ENCODE measurements at places on chromosomes 11 and 22.

GRCh38 chr11:21142007-21142406, 472.6 kb downstream of the NELL1 start:
- H3K4me1 ChIP-seq: no peaks in the 10 kb centered on the region
- H3K36me3 ChIP-seq: no peaks in the 10 kb centered on the region
- H3K27ac ChIP-seq: no peak overlapping the region
- H3K4me3 ChIP-seq: no peak overlapping the region
- DNase-seq: no peak

DNA sequence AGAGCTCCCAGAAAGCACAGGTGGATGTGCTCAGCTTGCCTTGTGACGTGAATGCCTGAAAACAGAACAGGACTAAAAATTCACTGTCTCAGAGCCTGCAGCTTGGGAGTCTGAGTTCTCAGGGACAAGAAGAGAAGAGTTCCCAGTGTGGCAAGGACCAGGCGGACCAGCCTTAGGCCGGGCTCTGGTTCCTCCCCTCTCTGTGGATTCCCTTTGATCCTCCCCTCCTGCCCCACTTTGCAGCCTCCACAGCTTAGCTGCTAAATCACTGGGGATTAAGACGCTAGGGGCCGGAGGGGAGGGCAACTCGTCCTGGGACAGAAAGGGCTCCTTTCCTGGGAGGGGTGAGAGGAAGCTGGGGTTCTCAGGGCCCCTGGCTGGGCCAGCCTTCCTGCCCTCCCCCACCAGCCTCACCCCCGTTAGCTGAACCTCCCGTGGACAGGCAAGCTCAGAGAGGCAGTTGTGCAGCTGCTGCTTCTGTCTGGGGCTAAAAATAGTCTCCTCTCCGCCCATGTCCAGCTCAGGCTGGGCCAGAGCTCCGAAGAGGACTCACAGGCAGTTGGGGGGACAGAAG, 29.9 kb upstream of the JAM3 start:
- no peak overlapping the region for H3K4me3 ChIP-seq
- H3K27me3 ChIP-seq: no peaks in the 10 kb centered on the region
- peaks cover 25% of the 10 kb centered on the region for H3K4me1 ChIP-seq
- DNase-seq: no peak
- no peaks in the 10 kb centered on the region for H3K36me3 ChIP-seq

GRCh38 chr11:72432347-72433287, 1.7 kb downstream of the CLPB start:
- peaks cover 5% of the 10 kb centered on the region for H3K36me3 ChIP-seq
- no peaks in the 10 kb centered on the region for H3K27me3 ChIP-seq
- H3K4me1 ChIP-seq: peaks cover 16% of the 10 kb centered on the region
- H3K4me3 ChIP-seq: no peak overlapping the region
- no peak for DNase-seq
- no peak overlapping the region for H3K27ac ChIP-seq

GRCh38 chr11:60056349-60056969, at the start of gene MS4A3:
MS4A3 (plus strand) TSS chr11:60056665; CDS start chr11:60061161, 4,496 bp downstream.
- no peak for DNase-seq
- H3K4me1 ChIP-seq: no peaks in the 10 kb centered on the region
- no peaks in the 10 kb centered on the region for H3K27me3 ChIP-seq
- no peak within 1 kb of the TSS for H3K4me3 ChIP-seq

GRCh38 chr22:32310777-32311176, 46.9 kb upstream of the RFPL3 start:
- no peak overlapping the region for H3K27ac ChIP-seq
- no peaks in the 10 kb centered on the region for H3K27me3 ChIP-seq
- H3K4me3 ChIP-seq: no peak overlapping the region
- H3K4me1 ChIP-seq: peaks cover 10% of the 10 kb centered on the region
- no peaks in the 10 kb centered on the region for H3K36me3 ChIP-seq
- DNase-seq: no peak

GRCh38 chr11:131686836-131687235, 316.4 kb downstream of the NTM start:
- no peaks in the 10 kb centered on the region for H3K4me1 ChIP-seq
- H3K36me3 ChIP-seq: no peaks in the 10 kb centered on the region
- H3K4me3 ChIP-seq: no peak overlapping the region
- H3K27me3 ChIP-seq: no peaks in the 10 kb centered on the region

DNA sequence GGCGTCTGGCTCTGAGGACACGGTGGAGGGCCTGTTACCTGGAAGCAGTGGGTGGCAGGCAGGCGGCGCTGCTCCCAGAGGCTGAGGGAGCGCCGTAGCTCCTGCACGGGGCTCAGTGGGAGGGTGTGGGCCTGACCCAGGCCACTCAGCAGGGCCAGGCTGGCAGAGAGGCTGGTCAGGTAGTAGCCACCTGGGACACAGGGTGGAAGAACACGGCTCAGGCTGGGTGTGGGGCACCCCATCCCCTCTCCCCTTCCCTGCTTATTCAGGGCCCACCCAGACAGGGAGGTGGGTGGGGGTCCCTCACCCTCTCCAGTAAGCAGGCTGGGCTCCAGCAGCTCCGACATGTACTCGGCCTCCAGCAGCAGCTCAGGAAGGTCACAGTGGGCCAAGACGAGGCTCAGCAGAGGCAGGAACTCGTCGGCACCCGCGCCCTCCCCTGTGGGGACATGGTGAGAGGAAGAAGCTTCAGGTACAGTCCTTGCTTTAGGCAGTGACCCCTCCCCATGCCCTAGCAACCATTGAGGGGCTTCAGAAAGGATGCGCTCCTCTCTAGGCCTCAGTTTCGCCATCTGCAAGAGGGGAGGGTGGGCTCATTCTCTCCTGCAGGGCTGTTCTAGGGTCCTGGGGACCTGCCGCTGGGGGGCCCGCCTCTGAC, 2.9 kb downstream of the RIN1 start:
- no peaks in the 10 kb centered on the region for H3K27me3 ChIP-seq
- H3K27ac ChIP-seq: no peak overlapping the region

GRCh38 chr11:17952487-17952886, 60.4 kb downstream of the SERGEF start:
- no peak for DNase-seq
- peaks cover 12% of the 10 kb centered on the region for H3K36me3 ChIP-seq
- no peaks in the 10 kb centered on the region for H3K4me1 ChIP-seq
- no peak overlapping the region for H3K4me3 ChIP-seq
- no peaks in the 10 kb centered on the region for H3K27me3 ChIP-seq
- H3K27ac ChIP-seq: no peak overlapping the region

GRCh38 chr11:120224972-120225909, 14.4 kb downstream of the OAF start:
- peak; percentile 27 for DNase-seq
- H3K27ac ChIP-seq: peak overlapping the region; percentile 56
- no peaks in the 10 kb centered on the region for H3K36me3 ChIP-seq
- no peak overlapping the region for H3K4me3 ChIP-seq
- no peaks in the 10 kb centered on the region for H3K4me1 ChIP-seq

- H3K36me3 ChIP-seq: no peaks in the 10 kb centered on the region
- H3K27ac ChIP-seq: no peak overlapping the region
- H3K4me1 ChIP-seq: no peaks in the 10 kb centered on the region
- no peaks in the 10 kb centered on the region for H3K27me3 ChIP-seq
These were observed 39.4 kb downstream of the CYP2R1 start for GRCh38 chr11:14852571-14853177.

DNA sequence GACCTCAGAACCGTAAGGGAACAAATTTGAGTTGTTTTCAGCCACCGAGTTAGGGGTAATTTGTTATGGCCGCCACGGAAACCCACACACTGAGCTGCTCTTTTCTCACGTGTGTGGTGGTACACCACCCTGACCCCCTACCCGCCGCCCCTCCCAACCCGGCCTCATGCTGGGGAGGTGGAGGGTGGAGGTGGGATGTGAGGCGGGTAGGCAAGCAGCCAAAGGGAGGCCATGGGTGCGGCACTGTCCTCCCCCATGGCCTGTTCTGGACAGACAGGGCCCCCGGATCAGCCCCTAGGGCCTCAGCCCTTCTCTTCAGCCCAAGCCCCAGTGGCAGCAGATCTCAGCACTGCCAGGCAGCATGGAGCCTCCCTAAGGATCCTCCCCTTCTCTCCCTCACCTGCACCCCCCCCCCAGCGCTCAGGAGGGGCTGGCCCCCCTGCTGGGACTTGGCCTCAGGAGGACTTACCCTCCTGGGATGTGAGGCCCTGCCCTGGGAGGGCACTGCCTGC, 7.9 kb downstream of the PRR5 start:
- H3K27me3 ChIP-seq: no peaks in the 10 kb centered on the region
- DNase-seq: no peak
- no peaks in the 10 kb centered on the region for H3K4me1 ChIP-seq
- no peak overlapping the region for H3K27ac ChIP-seq
- no peaks in the 10 kb centered on the region for H3K36me3 ChIP-seq

GRCh38 chr11:126462422-126462821, 106.9 kb downstream of the ST3GAL4 start:
- H3K27ac ChIP-seq: no peak overlapping the region
- H3K4me3 ChIP-seq: no peak overlapping the region
- H3K27me3 ChIP-seq: no peaks in the 10 kb centered on the region
- no peaks in the 10 kb centered on the region for H3K36me3 ChIP-seq
- DNase-seq: no peak

DNA sequence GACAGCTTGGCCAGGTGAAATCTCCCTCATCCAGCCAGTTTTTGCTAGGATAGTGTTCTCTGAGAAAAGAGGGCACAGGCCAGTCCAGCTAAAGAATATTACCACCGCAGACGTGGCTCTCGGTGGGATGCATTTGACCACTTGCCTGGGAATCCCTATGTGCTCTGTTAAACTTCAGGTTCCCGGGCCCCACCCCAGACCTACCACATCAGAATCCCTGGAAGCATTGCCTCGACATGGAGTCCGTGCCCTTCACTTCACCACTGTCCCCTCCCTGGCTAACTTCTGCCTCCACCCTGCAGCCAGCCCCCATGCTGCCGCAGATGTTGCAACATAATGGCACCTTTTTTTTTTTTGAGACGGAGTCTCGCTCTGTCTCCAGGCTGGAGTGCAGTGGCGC, 56.9 kb upstream of the EMID1 start:
- H3K4me1 ChIP-seq: peaks cover 17% of the 10 kb centered on the region
- no peaks in the 10 kb centered on the region for H3K27me3 ChIP-seq
- no peak overlapping the region for H3K27ac ChIP-seq
- H3K36me3 ChIP-seq: peaks cover 4% of the 10 kb centered on the region
- no peak for DNase-seq

DNA sequence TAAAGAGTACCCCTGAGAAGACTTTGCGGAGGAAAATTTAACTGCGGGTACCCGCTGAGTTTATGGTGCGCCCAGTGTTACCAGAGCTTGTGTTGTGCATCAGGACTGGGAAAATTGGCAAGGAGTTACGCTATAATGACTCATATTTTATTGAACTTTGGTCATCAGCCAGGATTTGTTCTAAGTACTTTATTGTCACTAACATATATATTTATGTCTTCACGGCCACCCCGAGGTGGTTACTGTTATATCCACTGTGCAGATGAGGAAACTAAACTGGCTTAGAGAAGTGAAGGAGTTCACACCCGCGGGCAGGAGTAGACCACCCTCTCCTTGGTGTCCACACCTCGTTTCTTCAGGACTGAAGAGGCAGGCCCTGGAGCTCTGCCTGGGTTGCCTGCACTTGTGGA, 667 bp downstream of the ACCS start:
- peak overlapping the region; percentile 64 for H3K4me3 ChIP-seq
- no peaks in the 10 kb centered on the region for H3K27me3 ChIP-seq
- H3K36me3 ChIP-seq: no peaks in the 10 kb centered on the region
- no peaks in the 10 kb centered on the region for H3K4me1 ChIP-seq

- no peaks in the 10 kb centered on the region for H3K27me3 ChIP-seq
- H3K4me3 ChIP-seq: no peak overlapping the region
- no peak overlapping the region for H3K27ac ChIP-seq
- no peaks in the 10 kb centered on the region for H3K4me1 ChIP-seq
- H3K36me3 ChIP-seq: no peaks in the 10 kb centered on the region
- no peak for DNase-seq
These were observed 102.9 kb upstream of the PLET1 start for GRCh38 chr11:112363527-112363926.

GRCh38 chr11:130421697-130422096, 6.7 kb downstream of the ADAMTS8 start:
- no peak for DNase-seq
- H3K36me3 ChIP-seq: no peaks in the 10 kb centered on the region
- H3K4me1 ChIP-seq: no peaks in the 10 kb centered on the region
- no peaks in the 10 kb centered on the region for H3K27me3 ChIP-seq
- H3K4me3 ChIP-seq: no peak overlapping the region

- no peak overlapping the region for H3K4me3 ChIP-seq
- no peaks in the 10 kb centered on the region for H3K27me3 ChIP-seq
- DNase-seq: no peak
- no peaks in the 10 kb centered on the region for H3K36me3 ChIP-seq
- peaks cover 9% of the 10 kb centered on the region for H3K4me1 ChIP-seq
These were observed 46.5 kb downstream of the FCHSD2 start for GRCh38 chr11:73095613-73096012.

DNA sequence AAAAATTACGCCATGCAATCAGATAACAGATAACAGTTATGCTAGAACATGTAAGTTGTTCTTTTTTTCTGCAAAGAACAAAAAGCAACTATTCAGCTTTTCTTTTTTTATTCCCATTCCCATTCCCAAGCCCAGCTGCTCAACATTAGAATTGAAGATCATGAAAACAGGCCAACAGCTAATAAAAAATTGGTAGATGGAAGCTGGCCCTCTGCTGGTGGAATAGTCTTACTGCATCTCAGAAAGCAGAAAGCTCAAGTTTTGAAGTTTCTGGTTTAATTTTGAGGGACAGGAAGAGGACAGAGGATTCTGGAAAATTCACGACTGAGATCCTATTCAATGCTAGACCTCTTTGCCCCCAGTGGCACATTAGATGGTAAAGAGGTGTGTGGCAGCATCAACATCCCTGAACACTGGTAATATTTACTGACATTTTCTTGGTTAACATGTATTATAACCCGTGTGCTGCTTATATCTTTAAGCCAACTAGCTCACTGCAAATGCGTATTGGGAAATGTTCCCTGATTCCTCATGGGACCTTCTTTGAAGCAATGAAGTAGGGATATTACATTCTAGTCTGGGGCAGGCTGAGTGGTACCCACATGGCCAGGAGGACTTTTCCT, 591.2 kb downstream of the OPCML start:
- H3K4me3 ChIP-seq: no peak overlapping the region
- no peak overlapping the region for H3K27ac ChIP-seq
- no peaks in the 10 kb centered on the region for H3K4me1 ChIP-seq
- no peaks in the 10 kb centered on the region for H3K36me3 ChIP-seq
- DNase-seq: peak; percentile 34

DNA sequence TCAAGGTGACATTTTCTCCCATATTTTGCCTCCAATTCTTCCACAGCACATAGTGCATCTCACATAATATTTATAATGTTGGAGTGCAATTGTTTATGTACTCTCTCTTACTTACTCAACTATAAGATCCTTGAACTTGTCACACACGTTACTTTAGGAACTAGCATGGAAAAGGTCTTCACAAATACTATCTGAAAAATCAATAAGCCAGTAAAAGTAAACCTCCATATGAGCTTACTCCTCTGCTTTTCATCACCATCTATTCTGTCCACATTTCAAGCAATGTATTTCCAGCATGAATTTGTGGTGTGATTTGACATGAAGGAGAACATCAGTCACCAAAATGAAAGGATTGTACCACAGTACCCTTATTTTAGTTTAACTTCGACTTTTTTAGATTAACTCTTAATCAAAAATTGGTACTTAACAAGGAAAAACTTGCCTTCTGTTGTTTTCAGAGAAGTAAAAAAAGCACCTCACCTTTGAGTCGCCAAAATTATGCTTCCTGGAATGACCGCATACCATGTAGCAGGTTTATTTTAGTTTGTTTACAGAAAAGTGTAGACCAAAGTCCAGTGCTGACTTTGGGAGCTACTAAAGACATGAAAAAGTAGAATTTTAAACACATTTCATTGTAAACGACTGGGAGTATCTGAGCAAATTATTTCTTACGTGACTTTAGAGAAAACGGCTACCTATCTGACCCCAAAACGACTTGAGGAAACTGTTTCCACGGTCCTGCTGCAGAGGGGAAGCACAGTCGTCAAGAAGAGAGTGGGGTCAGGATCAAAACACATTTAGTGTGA, at the start of gene SLC22A9:
Gene SLC22A9 (plus strand): TSS at position 621 of the 806 bp plus-strand sequence. CDS start 272 bp downstream, outside the sequence.
- H3K4me3 ChIP-seq: no peak within 1 kb of the TSS
- no peak for DNase-seq
- H3K27ac ChIP-seq: no peak within 1 kb of the TSS
- H3K27me3 ChIP-seq: no peaks in the 10 kb centered on the region
- no peaks in the 10 kb centered on the region for H3K36me3 ChIP-seq
- no peaks in the 10 kb centered on the region for H3K4me1 ChIP-seq
